ENCODE measurements at places on chromosomes 16 and 17. TPM values are rescaled to one million over a fixed set of nuclear protein-coding genes. Genes with fewer than 3 reads are reported as not detected.
A peak's percentile ranks its signal among the peaks of the same experiment; 100 is the strongest.

- no peak for DNase-seq
These were observed 184.6 kb downstream of the TMEM132E start for GRCh38 chr17:34763728-34764665.

- DNase-seq = no peak
These were observed 31.1 kb downstream of the DHRS7C start for GRCh38 chr17:9760266-9760665.

- no peak for DNase-seq
These were observed 12.8 kb upstream of the MT4 start for GRCh38 chr16:56551796-56552738.

DNA sequence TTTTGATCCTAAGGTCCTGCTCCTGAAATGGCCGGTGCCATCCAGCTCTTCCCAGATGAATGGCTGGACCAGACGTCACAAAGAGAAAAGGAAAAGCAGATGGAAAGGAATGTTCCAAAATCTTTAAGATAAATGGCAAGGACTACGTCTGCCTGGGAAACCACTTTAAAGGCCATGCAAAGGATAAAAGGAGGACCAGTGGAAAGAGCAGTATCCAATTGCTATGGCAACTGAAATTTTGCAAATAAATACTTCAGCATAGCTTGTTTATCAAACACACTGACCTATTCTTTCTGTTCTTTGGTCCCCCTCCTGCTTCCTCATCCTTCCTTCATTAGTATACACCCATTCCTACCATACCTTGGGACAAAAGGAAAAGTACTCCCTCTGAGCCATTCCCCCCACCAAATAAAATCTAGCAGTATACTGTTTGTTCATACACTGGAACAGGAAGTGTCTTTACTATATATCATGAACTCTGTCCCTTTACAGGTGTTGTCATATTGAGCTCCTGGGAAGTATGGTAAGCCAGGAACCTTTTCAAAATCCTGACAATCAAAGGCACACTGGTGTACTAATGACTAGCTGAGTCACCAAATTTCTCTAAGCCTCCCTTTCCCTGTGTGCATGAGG, 37.2 kb upstream of the NUFIP2 start:
- DNase-seq = no peak

DNA sequence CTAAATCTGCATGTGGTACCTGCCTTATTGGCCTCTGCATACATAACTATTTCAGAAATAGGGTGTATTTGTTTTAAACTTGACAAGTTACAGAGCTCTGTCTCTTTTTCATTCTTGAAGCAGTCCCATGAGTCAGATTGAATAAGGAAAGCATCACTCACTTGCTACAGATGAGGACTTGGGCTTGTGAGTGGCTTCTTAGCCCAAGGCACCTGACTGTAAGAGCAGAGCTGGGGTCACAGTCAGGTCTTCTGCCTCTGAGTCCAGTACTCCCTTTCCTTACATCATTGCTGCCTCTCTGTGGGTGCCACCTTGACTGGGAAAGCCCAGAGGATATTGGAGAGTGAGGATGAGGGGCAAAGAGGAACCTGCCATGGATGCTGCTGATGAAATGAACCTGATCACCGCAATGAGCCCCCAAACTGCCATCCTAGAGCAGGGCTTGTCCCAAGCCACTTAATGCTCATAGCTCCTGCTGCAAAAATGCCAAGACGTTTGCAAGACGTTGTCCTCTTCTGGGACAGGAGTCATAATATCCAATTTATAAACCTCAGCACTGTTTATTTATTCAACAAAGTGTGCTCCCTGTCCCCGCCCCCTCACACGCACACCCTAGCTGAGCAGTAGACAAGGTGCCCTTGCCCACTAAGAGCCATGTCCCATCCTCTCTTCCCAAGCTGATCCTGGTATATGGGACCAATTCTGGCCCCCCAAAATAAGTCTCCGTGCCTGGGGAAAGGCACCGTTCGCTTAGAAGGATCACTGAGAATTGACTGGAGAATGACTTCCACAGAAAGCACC, 74.1 kb downstream of the CCDC182 start:
- DNase-seq = no peak

- no peak for DNase-seq
These were observed 51.0 kb upstream of the MARCHF10 start for GRCh38 chr17:62859146-62859545.

GRCh38 chr17:69501591-69502468, 87.3 kb downstream of the MAP2K6 start:
- peak; percentile 77 for DNase-seq

- no peak for DNase-seq
These were observed 2.0 kb downstream of the B3GNT9 start for GRCh38 chr16:67148656-67149275.

DNA sequence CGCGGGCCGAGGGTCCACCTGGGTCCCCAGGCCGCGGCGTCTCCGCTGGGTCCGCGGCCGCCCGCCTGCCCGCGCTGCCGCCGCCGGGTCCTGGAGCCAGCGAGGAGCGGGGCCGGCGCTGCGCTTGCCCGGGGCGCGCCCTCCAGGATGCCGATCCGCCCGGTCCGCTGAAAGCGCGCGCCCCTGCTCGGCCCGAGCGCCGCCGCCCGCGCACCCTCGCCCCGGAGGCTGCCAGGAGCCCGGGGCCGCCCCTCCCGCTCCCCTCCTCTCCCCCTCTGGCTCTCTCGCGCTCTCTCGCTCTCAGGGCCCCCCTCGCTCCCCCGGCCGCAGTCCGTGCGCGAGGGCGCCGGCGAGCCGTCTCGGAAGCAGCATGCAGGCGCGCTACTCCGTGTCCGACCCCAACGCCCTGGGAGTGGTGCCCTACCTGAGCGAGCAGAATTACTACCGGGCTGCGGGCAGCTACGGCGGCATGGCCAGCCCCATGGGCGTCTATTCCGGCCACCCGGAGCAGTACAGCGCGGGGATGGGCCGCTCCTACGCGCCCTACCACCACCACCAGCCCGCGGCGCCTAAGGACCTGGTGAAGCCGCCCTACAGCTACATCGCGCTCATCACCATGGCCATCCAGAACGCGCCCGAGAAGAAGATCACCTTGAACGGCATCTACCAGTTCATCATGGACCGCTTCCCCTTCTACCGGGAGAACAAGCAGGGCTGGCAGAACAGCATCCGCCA, 504 bp downstream of the FOXC2 start:
- no peak for DNase-seq

GRCh38 chr16:18983565-18984434, at the start of gene TMC7:
TSS of gene TMC7 (plus strand) at chr16:18983934. CDS start at chr16:18984064, 130 bp downstream.
- DNase-seq = peak; percentile 88

- DNase-seq = no peak
These were observed 62.1 kb upstream of the NOL11 start for GRCh38 chr17:67655478-67656148.

GRCh38 chr16:71724320-71724751, at the start of gene PHLPP2:
TSS of gene PHLPP2 (minus strand) at chr16:71724701. CDS start at chr16:71714795, 9,906 bp downstream.
- DNase-seq = no peak

DNA sequence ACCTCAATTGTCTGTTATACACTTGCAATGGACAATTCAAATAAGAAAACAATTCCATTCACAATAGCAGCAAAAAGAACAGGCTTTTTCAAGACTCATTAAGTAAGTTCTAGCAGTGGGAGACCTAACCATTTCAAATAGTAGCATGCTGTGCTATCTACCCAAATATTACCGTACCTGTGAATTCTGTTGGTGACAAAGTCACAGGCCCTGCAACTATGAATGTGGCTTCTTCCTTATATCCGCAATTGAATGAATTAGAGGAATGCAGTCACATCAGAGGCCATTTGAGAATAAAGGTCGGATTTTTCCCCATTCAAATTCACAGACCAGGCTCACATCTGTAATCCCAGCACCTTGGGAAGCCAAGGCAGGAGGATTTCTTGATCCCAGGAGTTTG, 800 bp upstream of the NME4 start:
- no peak for DNase-seq

DNA sequence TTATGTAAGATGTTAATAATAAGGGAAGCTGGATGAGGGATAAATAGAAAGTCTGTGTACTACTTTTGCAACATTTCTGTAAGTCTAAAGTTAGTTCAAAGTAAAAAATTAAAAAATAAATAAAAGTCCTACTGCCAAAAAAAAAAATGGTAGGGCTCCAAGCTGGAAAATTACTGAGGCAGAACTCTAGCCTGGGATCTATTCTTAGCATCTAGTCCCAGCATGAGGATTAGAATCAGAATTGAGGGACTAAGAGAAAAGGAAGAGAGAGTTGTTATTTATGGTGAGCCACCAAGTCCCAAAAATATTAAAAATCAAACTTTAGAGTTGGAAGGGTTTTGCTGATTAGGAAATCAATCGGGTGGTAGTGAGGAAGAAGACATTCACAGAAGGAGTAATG, 110.3 kb downstream of the CYB561 start:
- DNase-seq = no peak

NR1D1 gene
- polyA plus RNA-seq = 4.2 TPM

TMEM114 gene
- not detected for polyA plus RNA-seq

XAF1 gene
- polyA plus RNA-seq = 25.9 TPM

DNAAF8 gene
- polyA plus RNA-seq = 3.0 TPM

CDH1 gene
- 159 TPM for polyA plus RNA-seq

PRSS33 gene
- polyA plus RNA-seq = 0.75 TPM

RNF151 gene
- 0.17 TPM for polyA plus RNA-seq

PRAC2 gene
- not detected for polyA plus RNA-seq

Data from left lung (tissue), 14 donors.